Fibroblast of skin of back (primary cell): ENCODE measurements at places on chromosomes 3 and 15.

- DNase-seq = no peak
Measured at GRCh38 chr3:187822402-187822801, 77.1 kb upstream of the BCL6 start.

DNA sequence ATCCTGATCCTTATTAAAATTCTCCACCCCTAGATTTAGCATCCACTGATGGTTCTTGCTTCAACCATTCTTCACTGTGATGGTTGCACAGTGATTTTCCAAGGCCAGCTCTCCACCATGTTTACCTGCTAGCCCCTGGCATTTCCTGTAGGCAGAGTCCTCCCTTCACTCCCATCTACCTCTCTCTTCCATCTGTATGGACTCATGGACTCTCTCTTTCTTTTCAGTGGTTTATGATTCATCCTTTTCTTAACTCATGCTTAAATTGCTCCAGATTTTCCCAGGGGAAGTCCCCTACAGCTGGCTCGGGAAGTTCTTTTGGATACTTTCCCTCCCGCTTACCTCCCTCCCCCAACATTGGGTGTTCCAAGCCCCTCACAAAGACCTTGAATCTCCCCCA lies 18.7 kb downstream of the TGM4 start:
- peak; percentile 85 for DNase-seq

- no peak for DNase-seq
Measured at GRCh38 chr3:188754267-188754666, 417.5 kb upstream of the TPRG1 start.

DNA sequence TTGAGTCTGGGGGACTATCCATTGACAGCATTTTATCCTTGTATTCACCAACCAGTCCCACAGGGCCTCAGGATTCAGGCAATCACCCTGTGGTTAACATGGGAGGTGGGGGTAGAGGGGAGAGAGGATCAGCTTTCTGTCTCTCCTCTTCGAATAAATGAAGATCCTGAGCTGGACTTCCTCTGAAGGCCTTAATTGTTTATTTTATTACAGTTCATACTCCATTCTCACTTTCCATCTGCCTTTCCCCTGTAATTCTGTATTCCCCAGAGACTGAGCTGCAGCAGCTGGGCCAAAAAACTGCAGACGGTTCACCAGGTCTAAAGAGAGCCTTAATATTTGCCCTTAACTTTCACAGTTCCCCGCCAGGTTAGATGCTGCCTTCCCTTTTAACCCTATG lies 11.9 kb downstream of the TAGLN3 start:
- no peak for DNase-seq

GRCh38 chr3:414063-414462 lies 217.5 kb downstream of the CHL1 start:
- DNase-seq = peak; percentile 5

DNA sequence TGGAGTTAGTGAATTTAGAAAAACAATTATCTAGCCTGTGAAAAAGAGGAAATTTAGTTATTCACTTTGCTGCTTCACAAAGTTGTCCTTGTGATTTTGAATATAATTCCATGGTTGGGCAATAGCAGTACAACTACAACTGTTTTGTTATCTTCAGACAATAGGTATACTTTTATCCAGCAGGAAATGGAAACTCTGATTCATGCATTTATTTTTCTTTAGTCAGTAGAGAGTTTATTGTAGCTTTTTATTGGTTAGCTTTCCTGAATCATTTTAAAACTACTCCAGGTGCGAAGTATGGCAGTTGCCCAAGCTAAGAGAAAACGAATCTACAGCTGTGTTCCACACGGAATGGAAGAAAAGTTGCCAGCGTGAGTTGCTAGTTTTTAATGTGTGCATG lies 80.3 kb downstream of the TM4SF4 start:
- DNase-seq = peak; percentile 63

DNA sequence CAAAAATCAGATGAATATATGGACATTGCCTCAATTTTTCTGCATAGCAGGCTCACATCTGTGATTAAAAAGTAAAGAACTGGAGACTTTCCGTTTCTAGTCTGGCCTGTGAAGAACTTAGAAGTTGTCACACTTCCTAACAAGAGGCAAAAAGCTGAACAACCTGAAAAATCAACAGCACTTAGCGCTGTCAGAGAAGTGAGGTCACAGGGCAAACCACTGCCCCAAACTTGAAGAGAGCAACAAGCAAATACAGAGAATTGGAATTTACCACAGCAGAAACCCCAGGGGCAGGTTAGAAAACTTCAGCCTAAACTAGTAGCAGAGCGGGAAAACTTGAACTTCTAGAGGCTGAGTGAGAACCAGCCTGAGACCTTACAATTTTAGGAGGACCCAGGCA lies 38.9 kb downstream of the CCDC54 start:
- no peak for DNase-seq

- peak; percentile 12 for DNase-seq
Measured at GRCh38 chr3:191889756-191890155, 428.8 kb downstream of the PYDC2 start.

DNA sequence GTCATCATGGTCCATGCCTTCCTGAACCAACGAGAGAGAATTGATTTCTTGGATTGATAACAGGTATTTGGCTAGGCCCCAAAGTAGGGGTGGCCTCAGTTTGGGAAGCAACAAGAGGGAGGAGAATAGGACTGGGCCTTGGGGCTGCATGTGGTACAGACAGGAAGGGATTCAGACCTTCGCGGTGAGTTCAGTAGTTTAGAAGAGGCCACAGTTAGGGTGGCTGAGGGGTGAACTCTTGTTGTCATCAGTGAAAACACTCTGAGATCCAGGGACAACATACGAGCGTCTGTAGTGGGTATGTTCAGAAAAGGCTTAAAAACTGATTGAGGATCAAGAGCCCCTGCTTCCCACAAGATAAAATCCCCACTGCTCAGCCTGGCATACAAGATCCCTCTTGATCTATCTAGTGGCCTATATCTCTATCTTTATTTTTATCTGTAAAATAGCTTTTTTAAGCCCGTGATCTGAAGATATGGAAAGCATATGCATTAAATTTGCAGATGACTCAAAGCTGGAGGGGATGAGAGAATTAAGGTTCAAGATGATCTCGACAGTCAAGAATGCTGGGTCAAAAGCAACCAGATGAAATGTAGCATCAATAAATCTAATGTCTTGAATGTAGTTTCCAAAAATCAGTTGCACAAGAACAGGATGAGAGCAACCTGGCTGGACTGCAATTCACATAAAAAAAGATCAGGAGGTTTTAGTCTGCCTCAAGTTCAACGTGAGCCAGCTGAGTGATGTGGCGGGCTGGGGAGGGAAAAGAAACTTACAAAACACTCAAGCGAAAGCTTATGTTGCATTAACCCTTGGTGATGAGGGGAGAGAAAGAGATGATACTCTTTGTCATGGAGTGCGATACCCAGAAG lies 221.1 kb upstream of the TLE3 start:
- peak; percentile 78 for DNase-seq

DNA sequence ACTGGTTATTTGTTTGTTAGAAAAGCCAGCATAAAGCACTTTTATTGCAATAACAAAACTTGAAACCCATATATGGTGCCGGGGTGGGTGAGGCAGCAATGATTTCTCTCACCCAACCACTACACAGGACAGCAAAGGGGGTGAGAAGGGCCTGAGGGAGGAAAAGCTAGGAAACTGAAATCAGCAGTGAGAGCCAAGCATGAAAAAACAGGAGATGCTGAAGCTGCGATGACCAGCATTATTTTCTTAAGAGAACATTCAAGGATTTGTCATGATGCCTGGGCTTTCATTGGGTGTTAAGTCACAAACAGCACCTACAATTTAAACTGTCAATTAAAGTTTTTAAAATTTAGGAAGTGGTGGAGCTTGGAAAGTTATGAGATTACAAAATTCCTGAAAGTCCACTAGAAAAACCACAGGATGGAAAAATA lies 11.9 kb upstream of the TM4SF4 start:
- peak; percentile 90 for DNase-seq

- no peak for DNase-seq
Measured at GRCh38 chr15:69692342-69692741, 239.7 kb downstream of the RPLP1 start.

DNA sequence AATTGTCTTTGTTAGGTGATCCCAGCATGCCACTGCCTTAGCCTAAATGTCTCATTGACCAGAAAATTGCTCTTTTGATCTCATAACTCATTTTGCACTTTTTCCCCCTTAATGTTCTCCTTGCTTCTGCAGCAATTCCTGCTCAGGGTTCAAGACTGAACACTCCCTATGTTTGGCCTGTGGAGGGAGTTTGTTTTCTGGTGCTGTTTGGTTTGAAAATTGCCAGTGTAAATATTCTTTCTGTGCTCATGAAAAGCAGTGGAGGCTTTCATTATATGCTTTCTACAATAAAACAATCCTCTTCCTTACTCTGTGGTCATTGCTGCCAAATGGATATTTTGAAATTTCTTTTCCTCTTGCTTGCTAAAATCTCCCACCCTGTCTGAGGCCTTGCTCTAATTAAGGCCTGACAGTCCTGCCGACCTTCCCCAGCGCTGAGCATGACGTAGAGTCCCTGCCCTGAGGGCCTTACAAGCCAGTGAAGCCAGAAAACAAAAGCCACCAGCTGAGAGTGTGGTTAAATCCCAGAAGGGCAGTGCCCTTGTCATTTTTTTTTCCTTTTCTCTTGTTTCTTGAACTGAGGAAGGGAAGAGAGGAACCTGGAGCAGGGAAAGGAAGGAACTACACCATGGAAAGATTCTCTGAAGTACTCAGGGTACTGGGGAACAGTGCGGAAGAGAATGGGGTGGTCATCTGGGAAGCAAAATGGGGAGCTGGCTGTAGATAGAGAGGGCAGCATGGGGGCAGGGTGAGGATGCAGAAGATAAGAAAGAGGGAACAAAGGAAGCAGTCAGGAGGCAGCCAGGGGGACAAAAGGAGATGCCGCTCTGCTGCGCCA lies 24.8 kb downstream of the ZBTB38 start:
- DNase-seq = peak; percentile 56

DNA sequence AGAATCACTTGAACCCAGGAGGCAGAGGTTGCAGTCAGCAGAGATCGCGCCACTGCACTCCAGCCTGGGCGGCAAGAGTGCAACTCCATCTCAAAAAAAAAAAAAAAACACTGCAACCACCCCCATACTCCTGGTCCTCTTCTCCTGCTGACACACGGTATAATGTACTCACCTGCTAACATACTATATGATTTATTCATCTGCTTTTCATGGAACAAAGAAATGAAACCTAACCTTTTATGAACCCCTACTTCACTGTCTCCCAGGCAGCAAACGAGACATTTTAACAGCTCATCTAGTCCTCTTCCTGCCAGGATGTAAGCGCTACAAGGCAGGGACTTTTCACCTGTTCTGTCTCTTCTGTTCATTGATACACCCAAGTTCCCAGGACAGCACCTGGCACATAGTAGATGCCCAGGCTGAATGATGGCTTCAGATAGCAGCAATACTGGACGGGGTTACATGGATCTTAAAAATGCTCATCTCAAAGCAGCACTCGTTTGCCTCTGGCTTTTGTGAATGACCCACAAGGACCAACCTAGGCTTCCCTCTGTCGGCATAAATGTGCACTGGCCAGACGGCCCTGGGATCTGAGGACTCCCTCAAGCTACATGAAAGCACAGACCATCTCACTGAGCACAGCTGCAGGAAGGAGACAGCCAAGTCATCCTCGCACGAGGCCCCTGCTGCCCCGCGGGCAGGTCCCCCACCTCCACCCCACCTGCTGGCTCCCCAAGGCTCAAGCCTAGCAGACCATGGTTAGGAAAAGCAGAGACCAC lies 20.3 kb downstream of the XXYLT1 start:
- no peak for DNase-seq

- DNase-seq = peak; percentile 29
Measured at GRCh38 chr3:124529826-124530571, 200.3 kb upstream of the UMPS start.

- no peak for DNase-seq
Measured at GRCh38 chr3:167777356-167777755, 41.8 kb downstream of the SERPINI1 start.

DNA sequence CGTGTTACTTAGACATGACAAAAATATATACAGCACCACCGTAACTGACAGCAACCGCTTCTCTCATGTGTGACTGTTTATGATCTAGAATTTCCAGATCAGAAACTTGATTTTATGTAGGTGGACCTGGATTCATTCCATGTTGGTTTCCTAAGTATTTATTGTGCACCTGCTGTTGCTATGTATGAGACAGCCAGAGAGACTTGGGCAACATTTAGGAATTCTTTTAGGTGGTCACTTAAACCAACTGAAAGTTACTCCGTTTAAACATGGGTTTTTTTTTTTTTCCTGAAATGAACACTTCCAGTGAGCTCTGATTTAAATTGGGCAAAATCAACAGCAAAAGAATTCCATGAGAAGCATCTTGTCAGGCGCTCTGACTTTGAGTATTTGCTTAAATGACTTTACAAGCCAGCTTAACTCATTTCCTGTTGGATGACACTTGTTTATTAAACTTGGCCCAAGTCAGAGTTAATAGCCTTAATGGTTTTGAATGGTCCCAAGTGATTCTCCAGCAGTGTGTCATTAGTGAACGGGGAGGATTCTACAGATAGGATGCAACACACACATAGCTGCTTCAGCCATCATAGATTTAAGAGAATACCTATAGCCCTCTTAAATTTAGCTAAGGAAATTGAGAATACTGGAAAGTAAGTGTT lies 31.8 kb downstream of the MITF start:
- peak; percentile 50 for DNase-seq

DNA sequence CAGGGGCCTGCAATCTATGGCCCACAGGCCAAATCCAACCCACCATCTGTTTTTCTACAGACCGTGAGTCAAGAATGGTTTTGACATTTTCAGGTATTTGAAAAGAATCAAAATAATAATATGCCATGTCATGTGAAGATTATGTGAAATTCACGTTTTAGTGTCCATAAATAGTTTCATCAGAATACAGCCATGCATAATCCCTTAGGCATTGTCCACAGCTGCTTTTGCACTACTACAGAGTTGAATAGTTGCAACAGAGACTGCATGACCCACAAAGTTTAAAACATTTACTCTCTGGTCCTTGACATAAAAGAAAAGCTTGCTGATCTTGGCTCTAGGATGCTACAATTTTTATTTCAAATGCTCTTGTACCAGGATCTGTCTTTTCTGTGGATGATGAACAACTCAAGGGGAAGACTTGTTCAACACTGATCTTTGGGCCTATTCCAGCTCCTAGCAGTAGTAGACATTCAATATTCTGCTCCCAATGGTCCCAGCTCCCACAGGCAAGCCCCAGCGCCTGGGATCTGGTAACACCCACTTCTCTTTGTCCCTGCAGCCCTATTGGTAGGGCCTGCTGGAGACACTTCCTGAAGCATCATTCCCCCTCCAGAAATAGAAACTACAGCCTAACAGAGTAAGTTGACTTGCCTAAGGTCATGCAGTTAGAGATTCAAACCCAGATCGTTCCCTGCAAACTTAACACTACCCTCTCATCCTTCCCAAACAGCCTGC lies 76.9 kb downstream of the MRPL46 start:
- DNase-seq = no peak

DNA sequence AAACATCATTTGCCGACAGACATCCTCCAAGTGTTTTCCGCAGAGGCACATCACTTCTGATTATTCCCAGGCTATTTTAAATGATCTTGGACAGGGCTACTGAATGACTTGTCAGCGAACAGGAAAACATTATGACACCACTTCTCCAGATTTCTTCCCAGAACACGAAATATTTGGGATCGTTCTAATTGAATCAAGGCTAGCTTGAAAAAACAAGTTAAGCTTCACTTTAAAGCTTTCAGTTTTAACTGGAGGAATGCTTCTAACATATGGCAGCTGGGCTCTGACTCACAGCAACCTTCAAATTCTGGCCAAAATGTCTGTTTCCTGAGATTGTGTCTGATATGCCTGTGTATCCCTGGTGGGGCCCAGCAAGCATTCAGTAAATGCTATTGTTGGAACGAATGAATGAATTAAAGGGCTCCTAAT lies 127.0 kb upstream of the ICE2 start:
- DNase-seq = peak; percentile 84

- DNase-seq = peak; percentile 38
Measured at GRCh38 chr3:139718415-139718814, 40.6 kb upstream of the NMNAT3 start.

GRCh38 chr15:64634576-64635498 lies 140.6 kb downstream of the RBPMS2 start:
- peak; percentile 20 for DNase-seq
